DMS153 (cell line): ENCODE measurements at places on chromosomes 4 and X.

GRCh38 chrX:11665168-11666111, at the start of gene ARHGAP6:
ARHGAP6 (minus strand) TSS chrX:11665920; CDS start chrX:11664828, 1,092 bp downstream.
- no peak for DNase-seq

DNA sequence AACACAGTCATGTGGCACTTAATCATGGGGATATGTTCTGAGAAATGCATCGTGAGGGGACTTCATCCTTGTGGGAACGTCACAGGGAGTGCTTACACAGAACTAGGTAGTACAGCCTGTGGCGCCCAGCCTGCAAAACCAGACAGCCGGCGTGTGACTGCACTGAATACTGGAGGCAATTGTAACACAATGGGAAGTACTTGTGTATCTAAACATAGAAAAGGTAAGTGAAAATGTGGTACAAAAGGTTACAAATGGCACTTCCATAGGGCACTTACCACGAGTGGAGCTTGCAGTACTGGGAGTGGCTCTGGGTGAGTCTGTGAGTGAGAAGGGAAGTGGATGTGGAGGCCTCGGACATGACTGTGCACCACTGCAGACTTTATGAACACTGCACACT, 5.2 kb downstream of the TLR3 start:
- peak; percentile 34 for DNase-seq

- no peak for DNase-seq
These were observed 73.0 kb upstream of the ADGRG2 start for GRCh38 chrX:19195243-19195610.

GRCh38 chr4:7358100-7358735, 76.5 kb downstream of the PSAPL1 start:
- DNase-seq, result no peak

- DNase-seq, result no peak
These were observed 9.3 kb downstream of the TMEM255A start for GRCh38 chrX:120301960-120302359.

GRCh38 chr4:105622269-105622668, 69.8 kb downstream of the ARHGEF38 start:
- no peak for DNase-seq

DNA sequence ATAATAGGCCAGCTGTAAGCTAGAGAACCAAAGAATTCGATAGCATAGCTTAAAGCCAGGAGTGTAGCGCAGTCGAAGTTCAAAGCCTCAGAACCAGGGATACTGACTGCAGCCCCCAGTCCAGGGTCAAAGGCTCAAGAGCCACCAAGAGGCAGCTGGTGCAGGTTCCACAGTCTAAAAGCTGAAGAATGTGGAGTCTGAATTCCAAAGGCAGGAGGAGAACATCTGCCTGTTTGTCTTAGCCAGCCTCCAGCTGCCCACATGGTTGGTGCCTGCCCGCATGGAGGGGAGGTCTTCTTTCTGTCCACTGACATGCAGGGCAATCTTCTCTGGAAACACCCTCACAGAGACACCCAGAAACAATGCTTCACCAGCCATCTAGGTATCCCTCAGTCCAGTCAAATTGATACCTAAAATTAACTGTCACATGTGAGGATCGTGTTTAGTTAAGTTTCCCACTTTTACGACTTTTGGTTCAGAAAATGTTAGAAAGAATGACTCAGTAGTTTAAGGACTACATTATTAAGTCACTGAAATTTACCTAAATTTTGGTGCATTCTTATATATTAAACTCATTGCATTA, 52.8 kb upstream of the RHOH start:
- no peak for DNase-seq

DNA sequence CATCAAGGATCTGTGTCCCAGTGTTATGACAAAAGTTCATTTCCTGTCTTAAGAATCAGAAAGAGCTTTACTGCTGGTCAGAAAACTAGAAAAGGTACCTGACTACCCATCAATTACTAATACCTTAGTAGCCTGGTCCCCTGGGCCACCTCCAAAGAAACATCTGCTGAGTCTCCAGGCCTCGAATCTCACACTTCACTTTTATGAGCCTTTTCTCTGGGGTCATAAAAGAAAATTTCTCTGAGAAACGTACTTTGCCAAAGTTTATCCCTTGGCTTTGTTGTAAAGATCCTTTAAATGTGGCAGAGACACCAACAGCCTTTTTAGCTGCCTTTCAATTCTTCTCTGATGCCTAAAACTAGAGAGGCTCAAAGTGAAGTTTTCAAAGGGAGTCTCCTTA, 17.8 kb downstream of the GUCY1A1 start:
- DNase-seq, result no peak

DNA sequence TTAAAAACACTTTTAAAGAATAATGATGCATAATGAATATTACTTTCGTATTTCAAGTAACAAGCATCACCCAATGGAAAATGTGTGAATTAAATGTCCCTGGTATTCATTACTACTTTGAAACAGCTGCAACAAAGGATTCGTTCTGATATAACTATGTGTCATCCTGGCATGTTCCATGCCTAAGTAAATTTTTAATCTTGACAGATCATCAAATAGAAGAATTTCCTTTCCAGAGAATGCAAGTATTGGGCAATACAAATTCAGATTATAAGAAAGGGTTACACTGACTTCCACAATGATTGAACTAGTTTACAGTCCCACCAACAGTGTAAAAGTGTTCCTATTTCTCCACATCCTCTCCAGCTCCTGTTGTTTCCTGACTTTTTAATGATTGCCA, 105.3 kb downstream of the SPCS3 start:
- DNase-seq, result no peak

- no peak for DNase-seq
These were observed 187.3 kb upstream of the LEF1 start for GRCh38 chr4:108355902-108356535.

- no peak for DNase-seq
These were observed 13.4 kb upstream of the HERC5 start for GRCh38 chr4:88443486-88443885.

DNA sequence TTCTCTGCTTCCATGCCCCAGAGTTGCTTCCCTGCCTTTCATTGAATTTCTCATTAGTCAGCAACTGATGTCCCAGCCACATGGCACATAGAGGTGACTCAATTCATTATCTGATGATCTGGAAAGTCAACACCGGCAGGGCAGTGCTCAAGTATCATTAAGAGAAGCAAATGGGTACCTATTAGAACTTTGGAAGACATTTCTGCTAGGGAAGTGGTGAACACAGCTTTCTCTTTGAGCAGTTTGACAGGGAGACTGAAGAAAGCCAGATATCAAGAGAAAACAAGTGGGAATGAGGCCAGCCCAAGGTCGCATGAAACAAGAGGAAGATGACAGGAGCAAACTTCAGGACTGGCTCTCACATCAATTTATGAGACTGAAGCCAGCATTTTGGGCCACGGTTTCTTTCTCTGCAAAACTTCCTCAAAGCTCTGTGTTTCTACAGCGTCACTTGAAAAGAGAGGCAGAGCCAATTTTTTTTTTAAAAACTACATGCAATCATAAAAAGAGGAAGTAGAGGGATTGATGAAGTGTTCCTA, 108.3 kb upstream of the RPS6KA3 start:
- DNase-seq, result peak; percentile 22

DNA sequence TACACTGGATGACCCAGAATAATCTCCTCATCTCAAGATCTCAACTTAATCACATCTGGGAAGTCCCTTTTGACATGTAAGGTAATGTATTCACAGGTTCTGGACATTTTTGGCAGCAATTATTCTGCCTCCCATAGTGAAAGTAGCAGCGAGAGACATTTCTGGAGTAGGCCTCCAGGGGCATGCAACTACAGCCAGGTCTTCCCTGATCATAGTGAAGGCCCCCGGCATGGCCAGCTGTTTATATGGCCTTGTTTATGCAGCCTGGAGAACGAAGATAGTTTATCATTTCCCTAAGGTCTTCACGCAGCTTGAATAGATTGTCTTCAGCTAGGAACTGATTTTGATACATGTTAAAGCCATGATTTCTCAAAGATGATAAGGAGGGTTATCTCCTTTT, 139.9 kb downstream of the RNF150 start:
- DNase-seq, result no peak

GRCh38 chr4:81684352-81684751, 212.6 kb upstream of the RASGEF1B start:
- DNase-seq, result peak; percentile 3

GRCh38 chrX:41086627-41086932, 1.3 kb downstream of the USP9X start:
- DNase-seq, result no peak

DNA sequence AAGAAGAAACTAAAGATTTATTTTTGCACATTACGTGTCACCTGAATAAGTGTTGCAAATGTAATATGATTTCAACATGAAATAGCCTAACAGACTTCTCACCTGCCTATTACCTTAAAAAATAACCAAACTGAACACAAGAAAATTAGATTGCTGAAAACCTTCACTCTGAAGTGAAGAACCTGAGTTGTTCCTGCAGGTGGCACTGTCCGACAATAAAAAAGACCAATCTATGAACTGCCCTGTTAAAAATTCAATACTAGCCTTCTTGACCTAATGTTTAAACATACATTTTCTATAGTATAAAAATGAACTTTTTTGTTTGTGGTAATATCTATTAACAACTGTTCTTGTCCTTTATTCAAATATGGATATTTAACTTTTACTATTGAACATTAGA, 69.2 kb upstream of the PNPLA4 start:
- DNase-seq, result no peak

DNA sequence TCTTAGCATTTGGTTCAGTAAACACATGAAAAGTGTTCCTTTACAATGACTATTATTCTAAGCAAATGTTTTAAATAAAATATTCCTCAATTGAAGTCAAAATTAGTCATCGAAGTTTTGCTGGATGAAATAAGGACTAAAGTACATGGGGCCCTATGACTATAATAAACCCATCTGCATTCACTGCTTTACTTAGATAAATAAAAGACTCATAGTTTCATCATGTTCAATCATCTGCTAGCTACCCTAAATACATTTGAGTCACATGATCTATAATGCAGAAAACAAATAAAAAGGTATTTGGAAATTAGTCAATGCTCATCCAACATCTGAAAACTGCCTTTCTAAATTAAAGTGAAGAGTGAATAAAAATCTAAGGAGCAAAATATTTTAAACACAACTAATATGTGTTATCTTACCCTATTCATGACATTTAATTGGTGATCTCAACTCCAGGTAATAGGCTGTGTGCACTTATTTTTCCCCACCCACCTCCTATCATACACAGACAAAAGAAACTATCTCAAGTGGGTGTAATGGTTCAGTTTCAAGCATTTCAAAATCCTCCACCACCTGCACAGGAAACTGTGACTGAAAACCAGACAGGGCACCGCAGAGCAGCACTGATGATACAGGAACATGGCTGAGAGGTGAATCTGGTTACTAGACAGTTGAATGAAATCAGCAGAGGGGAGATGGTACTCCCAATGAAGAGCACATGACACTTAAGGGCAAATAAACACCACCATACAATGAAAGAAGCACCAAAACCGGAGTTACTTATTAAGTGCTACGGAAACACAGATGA, 78.6 kb downstream of the CAMK2D start:
- DNase-seq, result peak; percentile 90

DNA sequence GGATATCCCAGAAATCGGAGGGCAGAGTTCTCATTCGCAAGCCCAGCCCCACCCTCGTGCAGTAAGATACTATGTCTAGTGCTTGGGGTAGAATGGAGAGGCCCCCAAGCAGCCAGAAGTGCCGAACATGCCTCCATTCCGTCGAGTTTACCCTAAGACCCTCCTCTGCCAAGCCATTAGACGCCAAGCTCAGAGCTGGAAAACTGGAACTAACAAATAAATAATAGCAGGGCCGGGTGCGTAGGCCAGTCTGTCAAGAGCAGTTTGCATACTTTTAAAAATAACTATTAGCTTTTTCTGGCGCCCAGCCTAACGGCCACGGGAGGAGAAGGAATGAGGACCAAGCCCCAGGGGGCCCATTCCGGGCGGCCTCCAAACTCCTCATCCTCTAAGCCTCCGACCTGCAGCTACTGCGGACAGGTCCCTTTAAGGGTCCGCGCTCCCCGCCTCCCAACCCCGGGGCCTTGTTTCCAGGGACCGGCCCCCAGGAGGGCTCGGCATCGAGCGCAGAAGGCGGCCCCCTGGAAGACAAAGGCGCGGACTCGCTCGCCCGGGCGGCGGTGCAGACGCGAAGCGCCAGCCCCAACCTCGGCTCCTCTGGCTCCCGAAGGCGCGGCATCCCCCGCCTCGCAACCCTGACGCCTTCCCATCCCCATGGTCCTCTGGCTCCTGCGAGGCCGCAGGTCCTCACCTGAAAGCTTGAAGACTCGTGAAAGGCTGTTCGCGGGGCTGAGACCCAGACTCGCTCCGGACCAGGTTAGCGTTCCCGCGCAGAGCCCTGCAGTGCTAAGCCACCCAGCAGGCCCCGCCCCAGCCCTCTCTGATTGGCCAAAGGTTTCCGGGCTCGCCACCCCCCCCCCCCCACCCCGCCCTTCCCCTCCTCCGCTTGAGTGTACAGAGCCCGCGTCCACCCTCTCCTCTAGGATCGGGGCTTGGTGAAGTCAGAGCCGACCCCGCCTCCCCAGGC, at the start of gene TMSB15A:
TMSB15A (minus strand) TSS at position 765 of the 967 bp plus-strand sequence.
- DNase-seq, result peak; percentile 21

GRCh38 chrX:120200851-120201250, 42.4 kb downstream of the RHOXF2 start:
- DNase-seq, result no peak

GRCh38 chr4:174521800-174522182, 497 bp downstream of the HPGD start:
- peak; percentile 19 for DNase-seq

- DNase-seq, result no peak
These were observed 131.0 kb downstream of the PDGFRA start for GRCh38 chr4:54359919-54360650.

GRCh38 chr4:42398171-42398870, 1.0 kb downstream of the SHISA3 start:
- no peak for DNase-seq

GRCh38 chr4:93359586-93359985, 469.0 kb upstream of the ATOH1 start:
- DNase-seq, result peak; percentile 11

DNA sequence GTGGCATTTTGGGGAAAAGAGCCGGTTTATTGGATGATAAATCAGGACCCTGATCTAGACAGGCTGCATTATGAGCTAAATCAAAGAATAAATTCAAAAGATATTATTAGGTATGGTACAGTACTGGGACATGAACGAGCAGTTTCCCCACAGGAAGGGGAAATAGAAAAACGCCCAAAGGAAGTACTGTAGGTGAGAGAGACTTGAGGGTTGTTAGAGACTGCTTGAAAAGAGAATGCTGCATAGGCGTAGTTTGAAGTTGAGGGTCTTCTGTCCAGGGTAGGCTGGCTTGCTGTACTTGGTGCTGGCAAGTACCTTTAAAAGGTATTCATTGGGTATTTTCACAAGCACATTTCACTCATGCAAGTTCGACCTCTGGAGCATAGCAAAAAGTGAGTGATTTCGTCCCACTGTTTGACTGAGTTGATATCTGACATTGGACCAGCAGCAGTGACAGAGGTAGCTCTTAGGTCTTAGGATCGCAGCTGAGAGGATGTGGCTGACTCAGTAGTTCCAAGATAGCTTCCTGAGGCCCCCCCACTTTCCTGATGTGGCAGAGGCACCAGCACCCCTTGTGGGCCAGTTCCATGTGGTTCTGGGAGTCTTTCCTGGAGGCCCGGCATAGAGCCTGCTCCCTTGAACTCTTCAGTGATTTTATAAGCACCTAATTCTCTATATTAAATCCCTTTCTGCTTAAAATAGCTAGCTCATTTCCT, 64.3 kb downstream of the TMEM131L start:
- no peak for DNase-seq
